Amygdala (tissue), 56 donors: ENCODE measurements at places on chromosomes 3 and 15.

- DNase-seq, result no peak
Observed at GRCh38 chr3:69339760-69340159, 46.1 kb downstream of the FRMD4B start.

GRCh38 chr15:52382647-52383046, 87.0 kb upstream of the MYO5C start:
- DNase-seq, result no peak

DNA sequence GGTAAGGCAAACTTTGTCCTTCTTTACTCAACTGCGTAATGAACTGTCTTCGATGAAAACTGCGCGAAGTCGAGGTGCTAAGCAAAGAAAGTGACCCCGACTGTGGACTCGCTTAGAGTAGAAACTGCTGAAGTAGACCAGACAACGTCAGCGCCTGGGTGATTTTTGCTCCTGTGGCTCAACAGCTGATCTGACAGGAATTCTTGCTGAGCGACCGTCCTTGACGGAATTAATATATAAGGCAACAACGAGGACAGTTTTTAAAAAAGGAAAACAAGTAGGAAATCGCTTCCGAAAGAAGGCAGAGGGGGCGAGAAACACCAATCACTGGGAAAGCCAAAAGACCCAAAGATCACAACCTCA, 541 bp downstream of the RPS27L start:
- DNase-seq, result peak; percentile 3

- DNase-seq, result no peak
Observed at GRCh38 chr3:153166206-153166605, 4.2 kb downstream of the RAP2B start.

DNA sequence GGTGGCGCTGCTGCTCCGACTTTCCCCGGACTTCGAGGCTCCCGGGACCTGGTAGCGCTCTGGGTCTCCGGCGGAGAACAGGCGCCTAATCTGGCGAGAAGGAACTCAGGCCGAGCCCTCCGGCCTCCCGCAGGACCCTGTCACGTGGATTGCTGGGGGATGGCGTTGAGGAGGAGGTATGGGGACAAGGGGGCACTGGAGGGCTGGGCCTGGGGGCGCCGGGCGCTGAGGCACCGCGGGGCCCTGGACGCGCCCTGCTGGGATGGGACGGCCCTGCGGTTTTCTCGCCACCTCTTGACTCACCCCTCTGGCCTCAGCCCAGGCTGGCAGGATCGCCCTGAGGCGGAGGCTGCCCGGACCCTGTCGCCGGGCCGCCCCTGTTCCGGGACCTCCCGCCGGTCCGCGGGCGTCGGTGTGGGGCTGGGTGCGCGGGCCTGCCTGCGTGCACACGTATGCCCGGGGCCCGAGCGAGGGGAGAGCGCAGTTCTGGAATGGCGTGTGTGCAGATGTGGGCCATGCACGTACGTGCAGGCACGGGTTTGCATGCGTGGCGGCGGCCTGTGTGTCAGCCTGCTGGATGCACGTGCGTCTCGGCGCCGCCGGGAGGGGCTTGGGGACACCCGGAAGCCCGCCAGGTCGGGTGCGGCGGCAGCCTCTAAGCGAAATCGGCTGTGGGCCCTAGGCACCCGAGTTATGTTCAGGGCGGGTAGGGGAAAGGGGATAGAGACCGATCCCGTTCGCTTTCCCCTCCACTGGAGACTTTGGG, 752 bp downstream of the C15orf39 start:
- peak; percentile 43 for DNase-seq

GRCh38 chr3:69671082-69671952, 67.9 kb upstream of the MITF start:
- DNase-seq, result no peak

DNA sequence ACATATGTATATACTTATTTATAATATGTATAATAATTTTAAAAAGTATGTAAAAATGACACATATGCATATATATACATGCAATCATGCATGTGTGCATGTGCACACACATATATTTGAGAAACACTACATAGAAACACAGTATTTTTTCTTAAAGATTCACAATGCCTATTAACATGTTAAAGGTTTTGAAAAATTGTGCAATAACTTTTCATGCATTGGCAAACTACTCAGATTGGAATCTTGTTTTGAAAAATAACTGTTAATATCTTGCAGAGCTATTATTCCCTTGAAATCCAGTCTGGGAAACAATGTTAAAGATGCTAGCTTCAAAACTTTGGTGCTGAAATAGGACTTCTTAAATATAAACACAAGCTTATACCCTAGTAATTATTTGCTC, 256.2 kb upstream of the P2RY1 start:
- no peak for DNase-seq

- DNase-seq, result no peak
Observed at GRCh38 chr3:104359546-104359945, 1007.2 kb upstream of the ALCAM start.

DNA sequence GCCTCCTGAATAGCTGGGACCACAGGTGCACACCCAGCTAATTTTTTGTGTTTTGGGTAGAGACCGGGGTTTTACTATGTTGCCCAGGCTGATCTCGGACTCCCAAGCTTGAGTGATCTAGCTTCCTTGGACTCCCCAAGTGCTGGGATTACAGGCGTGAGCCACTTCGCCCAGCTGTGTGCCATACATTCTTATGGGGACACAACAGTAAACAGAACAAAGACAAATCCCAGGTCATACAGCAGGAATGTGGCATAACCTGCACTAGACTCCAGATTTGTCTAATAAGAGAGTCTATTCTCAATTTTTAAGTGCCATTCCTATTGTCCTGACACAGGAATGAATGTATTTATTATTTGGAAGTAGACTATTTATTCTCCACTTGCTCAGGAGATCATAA, 17.6 kb downstream of the ARL6IP5 start:
- DNase-seq, result no peak

DNA sequence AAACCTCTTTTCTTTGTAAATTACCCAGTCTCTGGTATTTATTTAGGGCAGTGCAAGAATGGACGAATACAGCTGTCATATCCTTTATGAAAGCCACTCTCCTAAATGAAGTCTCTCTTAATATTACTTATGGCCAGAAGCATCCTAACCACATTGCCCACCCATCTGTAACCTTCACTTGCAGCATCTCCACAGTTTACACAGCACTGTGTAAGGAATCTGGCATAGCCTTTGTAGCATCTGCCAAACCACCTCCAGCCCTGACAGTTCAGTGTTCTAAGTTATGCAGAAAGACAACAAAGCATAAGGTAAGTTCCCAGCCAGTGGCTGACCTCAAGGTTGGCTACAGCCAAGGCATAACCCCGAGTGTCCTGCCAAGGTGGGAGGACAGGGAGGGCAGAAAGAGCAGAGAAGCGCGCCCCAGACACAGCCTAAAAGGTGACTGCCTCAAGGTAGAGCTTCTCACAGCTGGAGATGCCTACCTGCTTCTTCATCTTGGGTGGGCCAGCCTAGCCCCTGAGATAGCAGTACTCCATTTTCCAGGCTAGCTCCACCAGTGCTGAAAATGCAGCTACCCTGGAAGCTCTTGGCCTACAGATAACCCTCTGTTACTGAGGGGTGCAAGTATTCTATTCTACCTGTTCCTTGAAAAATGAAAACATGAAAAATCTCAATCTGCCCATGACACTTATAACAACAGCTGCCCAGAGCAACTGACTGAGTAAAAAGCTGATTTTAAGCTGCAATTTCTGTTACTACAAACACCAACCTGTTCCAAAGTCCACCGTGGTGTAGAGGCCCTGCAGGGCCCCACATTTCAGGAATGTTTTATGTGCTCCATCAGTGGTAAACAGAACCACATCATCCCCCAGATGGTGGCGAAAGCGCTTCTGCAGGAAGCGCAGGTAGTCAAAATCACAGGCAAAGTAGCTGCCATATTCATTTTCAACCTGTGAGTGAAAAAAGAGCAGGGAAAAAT, 39.3 kb downstream of the GLB1 start:
- no peak for DNase-seq
